Progenitor cell of endocrine pancreas (in vitro differentiated cells): ENCODE measurements at places on chromosomes 6 and 20.

- no peak overlapping the region for H3K4me3 ChIP-seq
- H3K4me1 ChIP-seq = no peaks in the 10 kb centered on the region
- H3K36me3 ChIP-seq = peaks cover 2% of the 10 kb centered on the region
- no peak for DNase-seq
Measured at GRCh38 chr6:141957271-141957670, 175.5 kb upstream of the GJE1 start.

- no peaks in the 10 kb centered on the region for H3K36me3 ChIP-seq
- no peaks in the 10 kb centered on the region for H3K27me3 ChIP-seq
- H3K27ac ChIP-seq = no peak overlapping the region
- no peak overlapping the region for H3K4me3 ChIP-seq
- DNase-seq = no peak
- peaks cover 6% of the 10 kb centered on the region for H3K4me1 ChIP-seq
Measured at GRCh38 chr6:122069932-122070331, 329.5 kb upstream of the HSF2 start.

GRCh38 chr20:58481481-58482021, 33.6 kb downstream of the APCDD1L start:
- peak; percentile 30 for DNase-seq
- H3K4me3 ChIP-seq = no peak overlapping the region
- H3K27me3 ChIP-seq = peaks cover 18% of the 10 kb centered on the region

GRCh38 chr6:44064089-44064947, 62.9 kb downstream of the MRPL14 start:
- no peaks in the 10 kb centered on the region for H3K4me1 ChIP-seq
- DNase-seq = no peak
- peaks cover 14% of the 10 kb centered on the region for H3K27me3 ChIP-seq
- H3K27ac ChIP-seq = peak overlapping the region; percentile 7

DNA sequence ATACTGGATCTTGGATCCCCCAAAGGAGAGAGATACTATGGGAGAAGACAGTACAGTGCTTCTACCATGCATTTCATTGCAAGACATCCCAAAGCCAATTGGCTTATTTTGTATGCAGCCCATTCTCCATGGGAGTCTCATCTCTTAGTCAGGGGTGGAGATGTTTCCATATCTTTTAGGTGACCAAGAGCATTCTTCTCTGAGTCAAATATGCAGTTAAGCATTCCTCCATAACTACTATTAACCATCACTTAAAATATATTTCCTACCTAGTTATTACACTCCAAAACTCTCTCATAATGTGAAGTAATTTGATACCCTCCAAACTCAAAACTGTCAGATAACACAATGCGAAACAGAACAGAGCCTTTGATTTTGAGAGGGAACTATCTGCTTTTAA, 542.6 kb downstream of the HDGFL1 start:
- DNase-seq = no peak
- no peaks in the 10 kb centered on the region for H3K27me3 ChIP-seq
- no peak overlapping the region for H3K4me3 ChIP-seq
- H3K27ac ChIP-seq = no peak overlapping the region

DNA sequence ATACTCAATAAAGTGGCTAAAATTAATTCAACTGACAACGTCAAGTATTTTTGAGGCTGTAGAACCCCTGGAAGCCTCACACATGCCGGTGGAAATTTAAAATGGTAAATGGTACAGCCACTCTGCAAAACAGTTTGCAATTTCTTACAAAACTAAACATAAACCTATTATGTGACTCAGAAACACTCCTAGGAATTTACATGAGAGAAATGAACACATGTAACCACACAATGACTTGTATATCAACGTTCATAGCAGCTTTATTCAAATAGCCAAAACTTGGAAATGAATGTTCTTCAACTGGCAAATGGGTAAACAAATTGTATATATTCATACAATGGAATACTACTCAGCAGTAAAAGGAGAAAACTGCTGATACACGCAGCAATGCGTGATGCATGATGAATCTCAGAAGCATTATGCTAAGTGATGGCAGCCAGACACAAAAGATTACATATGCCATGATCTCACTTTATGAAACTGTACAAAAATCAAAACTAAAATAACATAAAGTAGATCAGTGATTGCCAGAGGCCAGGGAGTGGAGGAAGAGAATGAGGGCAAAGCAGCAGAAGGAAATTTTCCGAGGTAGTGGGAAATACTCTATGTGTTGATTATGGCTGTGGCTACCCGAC, 112.5 kb downstream of the FAM50B start:
- H3K27me3 ChIP-seq = peaks cover 3% of the 10 kb centered on the region
- no peak overlapping the region for H3K4me3 ChIP-seq
- no peaks in the 10 kb centered on the region for H3K4me1 ChIP-seq
- no peak overlapping the region for H3K27ac ChIP-seq
- DNase-seq = no peak

DNA sequence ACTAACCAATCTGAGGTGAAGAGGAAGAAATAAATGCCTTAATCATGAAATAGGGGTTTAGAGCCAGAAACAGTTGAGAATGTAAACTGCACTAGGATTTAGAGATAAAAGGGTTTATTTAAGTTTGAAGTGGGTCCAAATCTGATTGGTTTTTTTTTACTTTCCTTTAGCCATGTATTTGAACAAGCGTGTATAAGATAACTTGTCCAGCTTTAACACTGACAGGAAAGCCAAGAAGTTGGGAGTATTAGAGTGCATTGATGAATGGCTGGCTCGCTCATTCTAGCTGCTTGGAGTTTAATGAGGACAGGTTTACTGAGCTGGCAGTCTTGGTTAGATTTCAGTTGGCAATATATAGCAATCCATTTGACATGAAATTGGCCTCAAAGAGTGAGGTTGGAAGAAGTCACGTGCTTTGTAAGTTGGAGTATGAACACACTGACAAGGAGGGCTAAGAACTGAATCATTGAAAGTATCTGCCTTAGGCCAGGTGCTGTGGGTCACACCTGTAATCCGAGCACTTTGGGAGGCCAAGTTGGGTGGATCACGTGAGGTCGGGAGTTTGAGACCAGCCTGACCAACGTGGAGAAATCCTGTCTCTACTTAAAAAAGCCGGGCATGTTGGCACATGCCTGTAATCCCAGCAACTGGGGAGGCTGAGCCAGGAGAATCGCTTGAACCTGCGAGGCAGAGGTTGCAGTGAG, 13.7 kb downstream of the SRSF3 start:
- no peaks in the 10 kb centered on the region for H3K27me3 ChIP-seq
- no peak for DNase-seq
- H3K4me1 ChIP-seq = peaks cover 42% of the 10 kb centered on the region
- peaks cover 60% of the 10 kb centered on the region for H3K36me3 ChIP-seq
- peak overlapping the region; percentile 40 for H3K4me3 ChIP-seq

DNA sequence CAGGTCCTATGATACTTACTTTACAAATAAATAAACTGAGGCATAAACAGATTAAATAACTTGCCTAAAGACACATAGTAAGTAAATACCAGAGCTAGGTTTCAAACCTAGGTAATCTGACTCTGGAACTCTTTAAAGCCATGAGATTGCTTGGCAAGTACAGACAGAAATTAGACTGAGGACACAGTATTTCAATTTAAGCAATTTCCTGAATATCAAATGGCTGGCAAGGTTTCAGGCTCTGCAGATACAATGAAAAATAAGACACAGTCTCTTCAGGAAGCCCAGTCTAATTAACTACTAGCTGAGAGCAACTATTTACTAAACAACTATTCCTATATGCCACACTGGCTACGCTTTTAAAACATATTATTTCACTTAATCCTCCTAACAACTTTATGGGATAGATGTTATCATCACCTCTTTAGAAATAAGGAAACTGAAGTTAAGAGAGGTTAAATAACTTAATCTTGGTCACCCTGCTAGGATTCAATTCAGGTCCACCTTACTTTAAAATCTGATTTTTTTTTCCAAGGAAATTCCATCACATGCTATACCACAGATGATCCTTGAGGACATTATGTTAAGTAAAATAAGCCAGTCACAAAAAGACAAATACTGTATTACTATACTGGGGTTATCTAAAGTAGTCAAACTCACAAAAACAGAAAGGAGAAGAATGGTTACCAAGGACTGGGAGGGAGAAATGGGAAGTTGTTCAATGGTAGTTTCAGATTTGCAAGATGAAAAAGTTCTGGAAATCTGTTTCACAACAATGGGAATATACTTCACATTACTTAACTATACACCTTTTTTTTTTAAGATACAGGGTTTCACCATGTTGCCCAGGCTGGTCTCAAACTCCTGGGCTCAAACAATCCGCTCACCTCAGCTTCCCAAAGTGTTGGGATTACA, 4.1 kb downstream of the TRPC4AP start:
- no peak for DNase-seq
- peaks cover 29% of the 10 kb centered on the region for H3K4me1 ChIP-seq
- H3K27me3 ChIP-seq = no peaks in the 10 kb centered on the region
- peak overlapping the region; percentile 12 for H3K27ac ChIP-seq

- no peak overlapping the region for H3K4me3 ChIP-seq
- H3K27me3 ChIP-seq = no peaks in the 10 kb centered on the region
- H3K4me1 ChIP-seq = peaks cover 4% of the 10 kb centered on the region
- no peak overlapping the region for H3K27ac ChIP-seq
- H3K36me3 ChIP-seq = no peaks in the 10 kb centered on the region
- no peak for DNase-seq
Measured at GRCh38 chr20:10478205-10478604, 43.1 kb downstream of the SLX4IP start.

DNA sequence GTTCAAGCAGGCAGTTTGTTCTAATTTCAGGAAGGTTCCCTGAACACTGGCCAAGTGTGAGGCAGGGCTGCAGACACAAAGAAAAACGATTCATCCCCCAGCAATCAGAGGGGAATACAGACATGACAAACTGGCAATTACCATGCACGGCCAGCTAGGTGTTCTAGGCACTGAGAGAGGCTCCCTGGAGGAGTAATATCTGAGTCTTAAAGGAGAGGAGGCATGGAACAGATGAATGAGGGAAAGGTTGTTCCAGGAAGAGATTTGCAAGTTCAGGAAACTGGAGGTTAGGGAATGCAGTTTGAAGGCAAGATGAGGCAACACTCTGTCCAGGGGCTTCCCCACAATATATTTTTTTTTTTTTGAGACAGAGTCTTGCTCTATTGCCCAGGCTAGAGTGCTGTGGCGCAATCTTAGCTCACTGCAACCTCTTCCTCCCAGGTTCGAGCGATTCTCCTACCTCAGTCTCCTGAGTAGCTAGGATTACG, 11.1 kb downstream of the RRAGD start:
- no peak for DNase-seq
- H3K4me3 ChIP-seq = no peak overlapping the region
- H3K4me1 ChIP-seq = peaks cover 5% of the 10 kb centered on the region
- no peak overlapping the region for H3K27ac ChIP-seq
- H3K27me3 ChIP-seq = peaks cover 14% of the 10 kb centered on the region

- no peaks in the 10 kb centered on the region for H3K27me3 ChIP-seq
- H3K4me3 ChIP-seq = no peak overlapping the region
- no peaks in the 10 kb centered on the region for H3K36me3 ChIP-seq
- no peak overlapping the region for H3K27ac ChIP-seq
- DNase-seq = no peak
Measured at GRCh38 chr6:34957231-34957783, 68.3 kb downstream of the ANKS1A start.

DNA sequence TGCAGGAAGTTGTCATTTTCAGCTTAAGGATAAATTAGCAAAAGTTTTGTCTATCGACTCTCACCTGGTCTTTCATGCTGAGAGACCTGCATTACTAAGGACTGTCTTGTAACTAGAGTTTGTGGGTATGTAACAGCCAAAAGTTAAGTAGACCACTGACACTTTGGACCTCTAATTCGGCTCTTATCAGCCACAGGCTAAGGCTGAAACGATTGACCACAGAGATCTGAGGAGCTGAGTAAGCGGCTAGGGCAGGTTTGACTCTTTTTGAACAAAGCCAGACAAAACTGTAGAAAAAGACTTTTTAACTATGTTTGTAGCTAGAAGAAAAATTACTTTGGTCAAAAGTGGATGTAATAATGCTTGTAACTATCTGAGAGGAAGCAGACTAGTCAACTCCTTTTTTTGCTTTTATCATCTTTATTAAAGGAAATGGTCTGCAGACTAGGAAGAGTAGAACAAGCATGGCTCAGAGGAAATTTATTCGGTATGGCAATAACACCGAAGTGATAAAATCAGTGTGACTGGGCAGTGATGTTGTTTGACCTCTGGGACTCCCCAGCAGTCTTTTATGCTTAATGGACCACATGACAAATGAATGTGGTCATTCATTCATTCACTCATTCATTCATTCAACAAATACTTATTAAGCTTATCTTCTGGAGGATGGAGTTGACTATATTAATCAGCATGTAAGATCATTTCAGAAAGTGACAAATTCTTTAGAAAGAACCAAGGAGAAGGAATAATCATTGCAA, 725.0 kb upstream of the HS3ST5 start:
- H3K27ac ChIP-seq = peak overlapping the region; percentile 83
- H3K4me1 ChIP-seq = peaks cover 15% of the 10 kb centered on the region
- DNase-seq = no peak

- peak overlapping the region; percentile 97 for H3K27ac ChIP-seq
- peak; percentile 69 for DNase-seq
- H3K4me1 ChIP-seq = peaks cover 30% of the 10 kb centered on the region
- H3K36me3 ChIP-seq = no peaks in the 10 kb centered on the region
Measured at GRCh38 chr20:62361799-62362589, 5.1 kb downstream of the LAMA5 start.

- H3K4me1 ChIP-seq = peaks cover 15% of the 10 kb centered on the region
- peaks cover 4% of the 10 kb centered on the region for H3K36me3 ChIP-seq
- peak; percentile 80 for DNase-seq
- H3K27ac ChIP-seq = peak within 1 kb of the TSS; percentile 92
Measured at GRCh38 chr6:43075670-43076463, at the start of gene PTK7. Gene PTK7 (plus strand): TSS chr6:43076314. CDS start chr6:43076489, 175 bp downstream.

DNA sequence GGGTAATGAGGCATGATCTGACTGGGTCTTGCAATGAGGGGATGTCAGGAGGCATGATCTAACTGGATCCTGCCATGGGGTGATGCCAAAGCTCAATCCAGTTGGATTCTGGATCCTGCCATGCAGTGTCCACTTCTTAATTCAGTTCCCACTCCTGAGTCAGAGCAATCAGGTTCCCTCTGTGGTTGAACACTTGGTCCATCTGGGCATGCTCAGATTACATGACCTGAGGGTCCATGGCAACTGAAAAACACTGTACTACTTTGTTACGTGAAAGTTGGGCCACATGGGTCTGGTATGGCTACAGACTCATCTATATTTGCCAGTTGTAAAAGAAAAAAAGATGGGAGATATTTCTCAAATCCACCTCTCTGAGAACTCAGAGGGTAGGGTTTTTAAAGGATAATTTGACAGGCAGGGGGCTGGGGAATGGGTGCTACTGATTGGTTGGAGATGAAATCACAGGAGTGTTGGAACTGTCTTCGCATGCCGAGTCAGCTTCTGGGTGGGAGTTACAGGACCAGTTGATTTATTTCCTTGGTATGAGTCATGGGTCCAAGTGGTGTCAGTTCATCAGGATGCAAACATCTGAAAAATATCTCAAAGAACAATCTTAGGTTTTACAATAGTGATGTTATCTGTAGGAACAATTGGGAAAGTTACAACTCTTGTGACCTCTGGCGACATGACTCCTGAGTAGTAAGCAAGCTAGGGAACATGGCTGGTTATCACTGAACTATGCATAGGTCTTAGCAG, 21.6 kb downstream of the C6orf163 start:
- DNase-seq = no peak
- no peaks in the 10 kb centered on the region for H3K4me1 ChIP-seq
- H3K27me3 ChIP-seq = no peaks in the 10 kb centered on the region
- no peak overlapping the region for H3K4me3 ChIP-seq
- peaks cover 24% of the 10 kb centered on the region for H3K36me3 ChIP-seq

- DNase-seq = no peak
- H3K4me3 ChIP-seq = no peak overlapping the region
- no peak overlapping the region for H3K27ac ChIP-seq
- H3K4me1 ChIP-seq = peaks cover 3% of the 10 kb centered on the region
- no peaks in the 10 kb centered on the region for H3K36me3 ChIP-seq
- H3K27me3 ChIP-seq = peaks cover 47% of the 10 kb centered on the region
Measured at GRCh38 chr6:165799391-165800153, 136.5 kb upstream of the PDE10A start.
